Activated T-helper 17 cell treated with anti-CD3 and anti-CD28 coated beads, Interleukin-2, amount 50 U/mL, for 72 hours (primary cell): ENCODE measurements at places on chromosomes 11 and 22.

DNA sequence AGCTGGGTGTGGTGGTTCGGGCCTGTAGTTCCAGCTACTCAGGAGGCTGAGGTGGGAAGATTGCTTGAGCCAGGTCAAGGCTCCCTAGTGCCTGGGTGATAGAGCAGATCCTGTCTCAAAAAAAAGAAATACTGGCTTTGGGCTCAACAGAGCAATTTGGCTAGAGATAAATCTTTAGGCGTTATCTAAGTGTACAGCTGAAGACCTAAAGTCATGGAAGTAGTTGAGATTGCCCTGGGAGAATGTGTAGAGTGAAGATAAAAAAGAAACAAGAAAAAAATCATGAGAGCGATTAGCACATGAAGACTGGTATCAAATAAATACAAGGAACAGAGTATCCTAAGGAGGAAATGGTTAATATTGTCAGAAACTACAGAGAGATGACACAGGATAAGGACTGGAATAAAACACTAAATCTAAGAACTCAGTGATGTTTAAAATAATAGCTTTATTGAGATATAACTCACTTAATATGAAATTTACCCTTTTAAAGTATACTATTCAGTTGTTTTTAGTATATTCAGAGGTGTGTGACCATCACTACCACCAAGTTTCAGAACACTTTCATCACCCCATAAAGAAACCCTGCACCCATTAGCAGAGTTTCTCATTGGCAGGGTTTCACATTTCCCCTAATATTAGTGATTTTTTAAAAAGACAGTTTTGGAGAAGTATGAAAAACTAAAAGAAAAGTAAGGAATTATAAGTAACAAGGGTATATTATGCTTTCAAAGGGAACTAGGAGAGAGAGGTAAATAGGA lies 20.7 kb downstream of the PIK3C2A start:
- H3K4me3 ChIP-seq: no peak overlapping the region
- no peak for ATAC-seq
- no peaks in the 10 kb centered on the region for H3K27me3 ChIP-seq
- peaks cover 18% of the 10 kb centered on the region for H3K36me3 ChIP-seq

GRCh38 chr11:76657187-76658170 lies 13.1 kb downstream of the LRRC32 start:
- H3K27ac ChIP-seq: no peak overlapping the region
- H3K27me3 ChIP-seq: peaks cover 3% of the 10 kb centered on the region
- no peaks in the 10 kb centered on the region for H3K36me3 ChIP-seq
- H3K4me1 ChIP-seq: no peaks in the 10 kb centered on the region
- no peak for ATAC-seq
- H3K4me3 ChIP-seq: no peak overlapping the region

- no peaks in the 10 kb centered on the region for H3K4me1 ChIP-seq
- no peak overlapping the region for H3K27ac ChIP-seq
- H3K4me3 ChIP-seq: no peak overlapping the region
- peaks cover 30% of the 10 kb centered on the region for H3K27me3 ChIP-seq
- no peaks in the 10 kb centered on the region for H3K36me3 ChIP-seq
Observed at GRCh38 chr22:28935713-28936112, 52.3 kb downstream of the ZNRF3 start.

- no peak for ATAC-seq
- H3K27me3 ChIP-seq: no peaks in the 10 kb centered on the region
- H3K27ac ChIP-seq: no peak overlapping the region
- no peak overlapping the region for H3K4me3 ChIP-seq
- no peaks in the 10 kb centered on the region for H3K36me3 ChIP-seq
Observed at GRCh38 chr22:34278121-34278520, 357.8 kb upstream of the LARGE1 start.

GRCh38 chr11:103936059-103936458 lies 100.4 kb upstream of the DDI1 start:
- H3K27me3 ChIP-seq: no peaks in the 10 kb centered on the region
- H3K36me3 ChIP-seq: no peaks in the 10 kb centered on the region
- H3K4me1 ChIP-seq: no peaks in the 10 kb centered on the region
- ATAC-seq: no peak
- H3K4me3 ChIP-seq: no peak overlapping the region
